Gastrocnemius medialis (tissue), 4 donors: ENCODE measurements at places on chromosomes 4 and X. TPM values are rescaled to one million over a fixed set of nuclear protein-coding genes. Genes with fewer than 3 reads are reported as not detected.

DNA sequence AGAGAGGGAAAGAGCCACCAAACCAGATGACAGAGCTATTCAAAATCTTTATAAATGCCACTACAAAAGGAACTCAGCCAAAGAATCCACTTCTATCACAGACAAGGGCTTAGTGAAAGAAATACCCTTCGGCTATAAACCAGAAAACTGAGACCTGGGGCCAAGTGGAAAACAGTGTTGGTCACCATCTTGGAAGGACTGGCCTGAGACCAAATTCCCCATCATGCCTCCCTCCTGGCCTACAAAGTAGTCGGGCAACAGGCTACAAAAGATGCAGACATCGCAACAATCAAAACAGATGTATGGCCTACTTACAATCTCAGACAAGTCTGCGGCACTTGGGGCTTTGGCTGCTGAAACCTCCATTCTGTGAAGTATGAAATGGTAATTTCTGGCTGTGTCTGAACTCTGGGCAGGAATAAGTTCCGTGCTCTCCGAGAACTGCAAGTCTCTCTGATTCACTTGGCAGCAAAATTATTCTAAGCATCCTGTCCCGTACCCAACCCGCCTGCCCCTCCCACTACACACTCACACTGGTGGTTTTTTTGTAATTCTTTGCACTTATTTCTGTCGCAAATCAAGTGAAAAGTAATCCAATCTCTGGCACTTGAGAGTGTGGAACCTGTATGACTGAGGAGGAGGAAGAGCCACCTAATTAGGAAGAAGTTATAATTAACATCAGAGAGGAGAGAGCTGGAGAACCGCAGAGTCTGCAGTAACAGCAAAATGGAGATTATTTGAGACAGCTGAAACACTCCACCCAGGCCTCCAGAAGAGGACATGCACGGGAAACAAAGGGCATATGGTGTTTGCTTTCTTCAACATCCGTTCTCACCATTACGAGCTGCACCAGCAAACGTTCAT is 87.8 kb downstream of the SH3KBP1 start:
- H3K4me3 ChIP-seq = no peak overlapping the region
- no peaks in the 10 kb centered on the region for H3K27me3 ChIP-seq
- H3K27ac ChIP-seq = peak overlapping the region; percentile 40

DNA sequence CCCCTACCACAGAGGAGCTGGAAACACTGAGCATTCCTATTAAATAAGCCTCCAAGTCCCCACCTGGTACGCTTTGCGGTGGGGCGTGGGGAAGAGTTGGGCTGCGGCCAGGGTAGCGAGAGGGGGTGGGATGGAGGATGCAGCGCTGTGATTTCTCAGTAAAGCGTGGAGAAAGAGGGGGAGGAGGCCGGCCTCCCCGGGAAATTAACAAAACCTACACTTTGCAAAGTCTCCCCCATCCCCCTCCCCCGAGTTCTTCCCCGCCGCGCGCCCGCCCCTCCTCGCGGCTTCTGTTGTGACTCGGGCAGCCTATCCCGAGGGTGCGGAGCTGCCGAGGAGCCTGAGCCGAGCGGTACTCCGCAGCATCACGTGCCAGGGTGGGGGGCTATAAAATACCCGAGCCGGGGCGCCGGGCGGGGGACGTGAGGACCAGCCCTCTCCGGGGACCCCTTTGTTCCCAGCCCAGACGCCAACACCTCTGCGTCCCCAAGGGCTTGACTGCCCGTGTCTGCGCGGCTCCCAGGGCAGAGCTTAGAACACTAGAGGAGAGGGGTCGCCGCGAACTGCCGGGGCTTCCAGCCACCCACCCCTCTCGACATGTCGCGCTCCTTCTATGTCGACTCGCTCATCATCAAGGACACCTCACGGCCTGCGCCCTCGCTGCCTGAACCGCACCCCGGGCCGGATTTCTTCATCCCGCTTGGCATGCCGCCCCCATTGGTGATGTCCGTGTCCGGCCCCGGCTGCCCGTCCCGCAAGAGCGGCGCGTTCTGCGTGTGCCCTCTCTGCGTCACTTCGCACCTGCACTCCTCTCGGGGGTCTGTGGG is at the start of gene GSX2:
TSS of gene GSX2 (plus strand) at position 416 of the 827 bp plus-strand sequence. CDS start at position 598, 182 bp downstream.
- H3K27ac ChIP-seq = no peak within 1 kb of the TSS
- H3K4me1 ChIP-seq = peaks cover 27% of the 10 kb centered on the region
- no peaks in the 10 kb centered on the region for H3K36me3 ChIP-seq
- peaks cover 87% of the 10 kb centered on the region for H3K27me3 ChIP-seq
- H3K4me3 ChIP-seq = peak within 1 kb of the TSS; percentile 42

GRCh38 chr4:96681218-96681617 is 841.3 kb downstream of the PDHA2 start:
- no peaks in the 10 kb centered on the region for H3K36me3 ChIP-seq
- H3K4me1 ChIP-seq = no peaks in the 10 kb centered on the region
- no peaks in the 10 kb centered on the region for H3K27me3 ChIP-seq
- no peak overlapping the region for H3K27ac ChIP-seq

- H3K27ac ChIP-seq = no peak overlapping the region
- no peaks in the 10 kb centered on the region for H3K27me3 ChIP-seq
- H3K4me1 ChIP-seq = no peaks in the 10 kb centered on the region
- no peak for DNase-seq
- H3K36me3 ChIP-seq = no peaks in the 10 kb centered on the region
Measured at GRCh38 chrX:32370456-32371205, 840.7 kb downstream of the DMD start.

- DNase-seq = no peak
- H3K27ac ChIP-seq = no peak overlapping the region
- H3K27me3 ChIP-seq = no peaks in the 10 kb centered on the region
- H3K4me1 ChIP-seq = no peaks in the 10 kb centered on the region
- no peak overlapping the region for H3K4me3 ChIP-seq
Measured at GRCh38 chr4:165709973-165710526, 163.0 kb upstream of the TLL1 start.

DNA sequence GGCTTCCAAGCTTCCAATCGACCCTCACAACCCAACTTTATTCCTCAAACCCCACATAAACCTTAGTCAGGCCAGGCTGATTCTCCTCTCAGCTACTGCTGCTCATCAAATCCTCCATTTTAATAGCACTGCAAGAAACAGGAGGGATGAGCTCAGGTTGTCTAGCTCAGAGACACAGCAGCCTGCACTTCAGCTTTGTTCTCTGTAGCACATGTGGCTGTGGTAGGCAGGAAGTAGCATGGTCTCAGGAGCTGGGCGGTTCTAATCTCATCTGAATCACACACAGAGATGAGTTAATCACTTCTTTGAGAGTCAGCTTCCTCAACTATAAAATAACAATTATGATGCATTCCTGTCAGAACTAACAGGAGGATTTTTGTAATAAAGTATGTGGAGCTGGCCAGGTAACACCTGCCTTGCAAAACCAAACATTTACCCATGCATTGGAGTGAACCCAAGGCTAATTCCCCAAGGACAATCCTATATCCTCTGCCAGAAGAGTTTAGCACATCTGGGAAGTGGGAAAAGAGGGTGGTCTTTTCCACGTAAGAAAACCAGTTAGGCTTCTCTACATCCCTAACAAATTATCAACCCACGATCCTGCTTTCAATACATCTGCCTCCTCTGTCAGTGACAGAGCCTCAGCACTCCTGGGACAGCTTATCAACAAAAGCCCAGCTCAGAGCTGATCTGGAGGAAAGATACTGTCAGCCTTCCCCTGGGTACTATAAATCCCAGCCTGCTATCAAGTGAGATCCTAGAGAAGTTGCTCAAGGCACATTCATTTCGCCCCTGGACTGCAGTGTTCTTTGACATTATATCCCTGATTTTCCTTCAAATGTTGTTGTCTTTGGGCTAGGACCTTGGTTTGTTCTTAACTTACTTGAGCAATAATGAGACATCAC is 32.8 kb downstream of the ELOVL6 start:
- no peak overlapping the region for H3K4me3 ChIP-seq
- H3K4me1 ChIP-seq = no peaks in the 10 kb centered on the region
- no peaks in the 10 kb centered on the region for H3K27me3 ChIP-seq
- no peak for DNase-seq
- H3K27ac ChIP-seq = no peak overlapping the region

GRCh38 chr4:106421441-106422296 is 53.1 kb upstream of the GIMD1 start:
- H3K27me3 ChIP-seq = no peaks in the 10 kb centered on the region
- H3K27ac ChIP-seq = no peak overlapping the region
- no peaks in the 10 kb centered on the region for H3K36me3 ChIP-seq
- no peaks in the 10 kb centered on the region for H3K4me1 ChIP-seq
- no peak overlapping the region for H3K4me3 ChIP-seq

- peak overlapping the region; percentile 68 for H3K27ac ChIP-seq
- H3K36me3 ChIP-seq = no peaks in the 10 kb centered on the region
- no peak for DNase-seq
- no peak overlapping the region for H3K4me3 ChIP-seq
- H3K4me1 ChIP-seq = peaks cover 44% of the 10 kb centered on the region
Measured at GRCh38 chrX:96704629-96705028, 20.0 kb downstream of the DIAPH2 start.

GRCh38 chr4:39614487-39615162 is 24.0 kb downstream of the SMIM14 start:
- H3K4me1 ChIP-seq = peaks cover 12% of the 10 kb centered on the region
- peak overlapping the region; percentile 46 for H3K27ac ChIP-seq
- no peaks in the 10 kb centered on the region for H3K27me3 ChIP-seq
- peaks cover 4% of the 10 kb centered on the region for H3K36me3 ChIP-seq
- no peak for DNase-seq

DNA sequence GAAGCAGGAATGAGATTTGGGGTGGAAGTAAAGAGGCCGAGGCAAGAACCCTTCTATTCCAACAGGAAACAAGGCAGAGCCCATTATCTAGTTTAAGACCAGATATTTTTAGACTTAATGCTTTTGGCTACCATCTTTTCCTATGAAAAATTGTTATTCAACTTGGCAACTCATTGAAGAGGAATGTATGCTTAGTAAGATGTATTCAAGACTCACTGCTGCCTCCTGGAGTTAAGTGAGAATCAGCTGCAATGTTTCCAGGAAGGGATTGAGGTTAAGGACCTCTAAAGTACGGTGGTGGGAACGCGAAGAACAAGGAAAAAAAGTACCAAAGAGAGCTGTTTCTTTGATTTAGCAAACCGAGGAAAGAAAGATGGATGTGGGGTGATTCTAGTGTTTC is 89.1 kb downstream of the RAPGEF2 start:
- H3K27me3 ChIP-seq = no peaks in the 10 kb centered on the region
- H3K27ac ChIP-seq = no peak overlapping the region
- peaks cover 22% of the 10 kb centered on the region for H3K4me1 ChIP-seq
- H3K4me3 ChIP-seq = no peak overlapping the region

GRCh38 chr4:62051332-62051731 is 851.2 kb downstream of the ADGRL3 start:
- H3K4me1 ChIP-seq = no peaks in the 10 kb centered on the region
- H3K4me3 ChIP-seq = no peak overlapping the region
- no peak overlapping the region for H3K27ac ChIP-seq
- no peaks in the 10 kb centered on the region for H3K27me3 ChIP-seq

GRCh38 chr4:157075811-157076577 is at the start of gene GLRB:
Gene GLRB, plus strand, starts transcription at chr4:157076150. Its CDS starts 1,875 bp downstream, at chr4:157078025.
- H3K36me3 ChIP-seq = no peaks in the 10 kb centered on the region
- no peak within 1 kb of the TSS for H3K27ac ChIP-seq
- H3K27me3 ChIP-seq = no peaks in the 10 kb centered on the region

DNA sequence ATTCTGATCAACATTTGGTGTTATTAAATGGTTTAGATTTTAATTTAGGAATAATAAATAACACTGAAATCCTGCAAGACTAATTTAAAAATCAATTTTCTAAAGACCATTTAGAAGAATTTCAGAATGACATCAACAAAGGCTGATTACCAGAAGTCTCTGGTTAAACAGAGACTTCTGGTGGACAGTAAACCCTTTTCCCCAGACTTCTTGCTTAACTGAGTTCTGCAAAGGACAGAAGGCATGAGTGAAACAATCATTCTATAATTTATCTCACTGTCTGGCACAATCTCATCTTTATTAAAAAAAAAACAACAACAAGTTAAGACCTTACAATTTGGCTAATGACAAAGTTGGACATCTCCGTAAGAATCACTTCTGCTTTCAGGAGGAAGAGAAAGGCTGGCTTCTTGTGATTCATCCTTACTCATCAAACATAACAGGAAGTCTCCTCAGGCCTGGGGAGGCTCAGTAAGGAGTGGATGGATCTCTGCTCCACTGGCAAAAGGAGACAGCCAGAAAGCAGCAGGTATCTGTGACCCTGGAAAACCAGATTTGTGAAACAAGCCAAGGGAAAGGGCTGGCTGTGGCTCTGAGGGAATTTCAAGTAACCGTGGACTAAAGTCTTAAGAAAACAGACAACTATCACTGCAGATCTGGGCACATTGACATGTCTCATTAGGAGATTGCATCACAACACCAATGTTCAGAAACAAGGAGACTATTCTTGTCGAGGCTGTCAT is 908 bp upstream of the TLR6 start:
- no peak overlapping the region for H3K4me3 ChIP-seq
- H3K4me1 ChIP-seq = peaks cover 8% of the 10 kb centered on the region
- H3K27me3 ChIP-seq = no peaks in the 10 kb centered on the region
- H3K36me3 ChIP-seq = no peaks in the 10 kb centered on the region

GRCh38 chr4:148214529-148215166 is 227.6 kb downstream of the NR3C2 start:
- DNase-seq = peak; percentile 90
- H3K4me1 ChIP-seq = peaks cover 47% of the 10 kb centered on the region
- H3K36me3 ChIP-seq = no peaks in the 10 kb centered on the region
- no peak overlapping the region for H3K4me3 ChIP-seq

DNA sequence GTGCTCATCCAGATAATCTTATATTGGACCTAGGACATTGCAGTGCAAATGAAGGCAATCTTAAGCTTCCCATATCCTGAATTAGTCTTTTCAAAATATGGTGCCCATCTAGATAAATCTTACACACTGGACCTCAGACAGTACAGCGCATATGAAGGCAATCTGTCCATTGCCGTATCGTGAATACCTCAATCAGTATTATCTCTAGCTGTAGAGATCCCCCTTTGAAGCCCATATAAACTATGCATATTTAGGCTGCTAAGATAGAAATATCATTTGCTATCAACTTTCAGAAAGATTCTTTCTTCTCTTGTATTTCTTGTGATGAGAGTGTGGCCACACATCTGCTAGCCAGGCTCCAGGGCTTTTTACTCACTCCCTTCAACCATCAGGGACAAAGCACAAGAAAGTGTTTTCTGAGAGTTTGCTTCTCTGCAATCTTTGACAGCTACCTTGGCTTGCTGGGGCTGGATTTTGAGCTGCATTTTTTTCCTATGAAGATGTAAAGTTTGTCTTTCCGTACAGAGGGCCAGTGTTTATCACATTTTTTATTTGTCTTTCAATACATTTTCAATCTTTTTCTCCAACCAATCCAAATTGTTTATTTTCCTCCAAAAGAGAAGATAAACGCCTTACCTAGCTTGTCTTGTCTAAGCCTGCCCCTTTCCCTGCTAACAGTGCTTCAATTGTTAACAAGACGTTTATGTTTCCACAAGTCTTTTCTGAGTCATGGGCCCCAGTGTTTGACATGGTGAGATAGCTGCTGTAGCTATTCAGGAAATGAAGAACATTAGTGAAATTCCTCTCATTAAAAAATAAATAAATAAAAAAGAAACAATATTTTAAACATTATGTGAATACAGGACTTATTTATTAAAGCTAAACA is 57.6 kb upstream of the FAT1 start:
- no peaks in the 10 kb centered on the region for H3K4me1 ChIP-seq
- no peaks in the 10 kb centered on the region for H3K36me3 ChIP-seq
- H3K27me3 ChIP-seq = no peaks in the 10 kb centered on the region
- no peak for DNase-seq
- H3K4me3 ChIP-seq = no peak overlapping the region

- H3K4me1 ChIP-seq = no peaks in the 10 kb centered on the region
- H3K27ac ChIP-seq = no peak overlapping the region
- no peak for DNase-seq
- no peaks in the 10 kb centered on the region for H3K27me3 ChIP-seq
Measured at GRCh38 chr4:48103483-48104139, 30.4 kb downstream of the TXK start.

Gene CSAG1
- total RNA-seq = not detected

Gene CAPN6
- 0.31 TPM for total RNA-seq

Gene SH3TC1
- total RNA-seq = 4.7 TPM

Gene AR
- 9.9 TPM for total RNA-seq

Gene ATOH1
- total RNA-seq = not detected
